ENCODE measurements at places on chromosomes 5 and 9.
A peak's percentile ranks its signal among the peaks of the same experiment; 100 is the strongest.

GRCh38 chr5:134079748-134080581, 34.5 kb upstream of the TCF7 start:
- H3K4me3 ChIP-seq, result no peak overlapping the region
- H3K27me3 ChIP-seq, result no peaks in the 10 kb centered on the region

DNA sequence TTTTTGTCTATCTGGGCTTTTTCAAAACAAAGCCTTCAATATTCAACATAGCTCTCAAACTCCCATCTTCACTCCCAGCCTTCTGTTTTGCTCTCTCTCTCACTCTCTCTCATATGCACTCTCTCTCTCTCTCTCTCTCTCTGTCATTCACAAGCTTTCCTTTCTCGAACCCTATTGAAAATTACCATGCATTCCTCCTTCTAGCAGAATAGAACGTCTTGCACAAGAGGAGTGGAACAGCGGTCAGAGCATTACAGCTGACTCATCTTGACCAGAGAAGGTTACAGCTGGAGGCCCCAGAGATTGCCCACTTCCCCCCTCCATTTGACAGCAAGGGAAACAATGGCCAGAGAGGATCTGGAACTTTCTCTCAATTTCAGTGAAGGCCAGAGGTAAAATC, 51.0 kb upstream of the LIFR start:
- H3K4me1 ChIP-seq, result no peaks in the 10 kb centered on the region
- H3K4me3 ChIP-seq, result no peak overlapping the region
- no peaks in the 10 kb centered on the region for H3K27me3 ChIP-seq
- H3K27ac ChIP-seq, result no peak overlapping the region
- no peak for DNase-seq
- no peaks in the 10 kb centered on the region for H3K36me3 ChIP-seq

- no peaks in the 10 kb centered on the region for H3K4me1 ChIP-seq
- no peaks in the 10 kb centered on the region for H3K36me3 ChIP-seq
- H3K4me3 ChIP-seq, result no peak overlapping the region
- H3K27me3 ChIP-seq, result no peaks in the 10 kb centered on the region
- no peak overlapping the region for H3K27ac ChIP-seq
- peak; percentile 19 for DNase-seq
Measured at GRCh38 chr5:180315762-180316212, 23.9 kb upstream of the MAPK9 start.

- no peaks in the 10 kb centered on the region for H3K36me3 ChIP-seq
- H3K27me3 ChIP-seq, result no peaks in the 10 kb centered on the region
- H3K4me3 ChIP-seq, result no peak overlapping the region
- H3K4me1 ChIP-seq, result no peaks in the 10 kb centered on the region
- no peak overlapping the region for H3K27ac ChIP-seq
Measured at GRCh38 chr9:14158916-14159315, 155.0 kb downstream of the NFIB start.

DNA sequence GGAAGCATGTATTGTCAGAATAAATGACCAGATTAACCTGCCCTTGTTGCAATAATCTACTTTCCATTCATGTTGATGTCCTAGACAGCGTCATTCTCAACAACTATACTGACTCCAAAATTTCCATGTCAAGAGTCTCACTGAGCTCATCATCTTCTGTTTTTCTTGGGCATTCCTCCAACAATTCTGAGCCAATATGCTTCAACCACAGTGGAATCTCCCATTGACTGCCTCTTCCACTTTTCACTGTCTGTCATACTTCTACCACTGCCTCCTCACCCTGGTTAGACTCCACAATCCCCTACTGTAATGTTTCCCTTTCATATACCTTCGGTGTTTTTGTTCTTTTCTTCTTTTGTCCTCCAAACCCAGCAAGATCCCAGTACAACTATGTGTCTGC, 162.8 kb downstream of the TLE1 start:
- H3K36me3 ChIP-seq, result no peaks in the 10 kb centered on the region
- DNase-seq, result no peak
- no peak overlapping the region for H3K4me3 ChIP-seq
